ENCODE measurements at places on chromosomes 3 and 15. TPM values are rescaled to one million over a fixed set of nuclear protein-coding genes. Genes with fewer than 3 reads are reported as not detected.

- H3K4me1 ChIP-seq: peaks cover 24% of the 10 kb centered on the region
- DNase-seq: peak; percentile 31
- H3K36me3 ChIP-seq: no peaks in the 10 kb centered on the region
These were observed 67.6 kb upstream of the GCNT3 start for GRCh38 chr15:59543721-59544547.

The PLA2G4E gene
- polyA plus RNA-seq: not detected

The IMPG2 gene
- polyA plus RNA-seq: 0.04 TPM

DNA sequence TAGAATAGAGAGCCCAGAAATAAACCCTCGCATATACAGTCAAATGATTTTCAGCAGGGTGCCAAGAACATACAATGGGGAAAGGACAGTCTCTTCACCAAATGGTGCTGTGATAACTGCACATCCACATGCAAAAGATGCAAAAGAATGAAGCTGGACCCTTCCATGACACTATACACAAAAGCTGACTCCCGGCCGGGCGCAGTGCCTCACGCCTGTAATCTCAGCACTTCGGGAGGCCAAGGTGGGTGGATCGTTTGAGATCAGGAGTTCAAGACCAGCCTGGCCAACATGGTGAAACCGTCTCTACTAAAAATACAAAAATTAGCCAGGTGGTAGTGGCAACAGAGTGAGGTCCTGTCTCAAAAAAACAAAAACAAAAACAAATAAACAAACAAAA, 43.2 kb upstream of the IQSEC1 start:
- no peaks in the 10 kb centered on the region for H3K4me1 ChIP-seq
- H3K27ac ChIP-seq: no peak overlapping the region
- no peak overlapping the region for H3K4me3 ChIP-seq
- no peaks in the 10 kb centered on the region for H3K27me3 ChIP-seq
- DNase-seq: no peak
- no peaks in the 10 kb centered on the region for H3K36me3 ChIP-seq

- no peaks in the 10 kb centered on the region for H3K4me1 ChIP-seq
- no peak overlapping the region for H3K27ac ChIP-seq
- H3K27me3 ChIP-seq: no peaks in the 10 kb centered on the region
- H3K36me3 ChIP-seq: no peaks in the 10 kb centered on the region
- no peak for DNase-seq
- no peak overlapping the region for H3K4me3 ChIP-seq
These were observed 124.6 kb upstream of the LYSMD4 start for GRCh38 chr15:99857836-99858235.

- no peaks in the 10 kb centered on the region for H3K4me1 ChIP-seq
- no peaks in the 10 kb centered on the region for H3K36me3 ChIP-seq
- H3K27ac ChIP-seq: no peak overlapping the region
- DNase-seq: no peak
- H3K27me3 ChIP-seq: no peaks in the 10 kb centered on the region
These were observed 16.2 kb downstream of the LCMT2 start for GRCh38 chr15:43314171-43314570.

The GP9 gene
- polyA plus RNA-seq: 0.74 TPM

DNA sequence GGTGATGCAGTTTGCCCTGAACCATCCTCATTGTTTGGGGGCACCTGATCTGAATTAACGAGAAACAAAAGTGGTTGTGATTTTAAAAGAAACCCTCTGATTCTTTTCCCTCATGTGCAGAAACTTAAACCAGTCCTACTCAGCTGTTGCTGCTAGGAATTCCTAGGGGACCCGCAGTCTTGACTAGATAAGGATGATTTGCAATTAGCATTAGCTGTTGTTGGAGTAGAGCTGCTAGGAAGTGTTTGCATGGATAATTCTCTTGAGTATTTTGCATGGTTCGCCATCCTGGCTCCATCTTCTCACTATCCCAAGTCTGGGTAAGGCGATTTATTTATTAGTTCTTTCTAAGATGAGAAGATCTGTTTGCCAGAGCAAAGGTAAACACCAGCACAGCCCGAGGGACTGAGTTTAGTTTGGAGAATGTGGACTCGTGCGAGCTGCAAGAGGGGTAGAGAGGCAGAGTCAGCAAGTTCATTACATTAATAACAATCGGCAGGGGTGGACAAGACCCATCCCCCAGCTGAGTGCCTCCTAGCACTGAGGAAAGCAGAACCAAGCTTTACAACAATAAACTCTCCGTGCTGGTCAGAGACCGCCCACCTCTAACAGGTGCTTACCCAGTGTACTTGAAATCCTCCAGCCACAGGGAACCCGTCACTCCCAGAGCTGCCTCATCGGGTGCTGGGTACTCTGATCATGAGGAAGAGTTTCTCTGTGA, 4.1 kb downstream of the FGD5 start:
- no peak overlapping the region for H3K4me3 ChIP-seq
- peak overlapping the region; percentile 50 for H3K27ac ChIP-seq
- peaks cover 19% of the 10 kb centered on the region for H3K4me1 ChIP-seq
- peak; percentile 12 for DNase-seq
- no peaks in the 10 kb centered on the region for H3K27me3 ChIP-seq

The IQCF5 gene
- not detected for polyA plus RNA-seq

The ANKDD1A gene
- 3.5 TPM for polyA plus RNA-seq

- H3K27me3 ChIP-seq: no peaks in the 10 kb centered on the region
- H3K4me3 ChIP-seq: no peak overlapping the region
- no peaks in the 10 kb centered on the region for H3K4me1 ChIP-seq
- H3K27ac ChIP-seq: no peak overlapping the region
- no peak for DNase-seq
These were observed 144.0 kb upstream of the PTPRG start for GRCh38 chr3:61417352-61417751.

The MDFIC2 gene
- polyA plus RNA-seq: not detected

The GASK1A gene
- polyA plus RNA-seq: not detected

The CGNL1 gene
- not detected for polyA plus RNA-seq

DNA sequence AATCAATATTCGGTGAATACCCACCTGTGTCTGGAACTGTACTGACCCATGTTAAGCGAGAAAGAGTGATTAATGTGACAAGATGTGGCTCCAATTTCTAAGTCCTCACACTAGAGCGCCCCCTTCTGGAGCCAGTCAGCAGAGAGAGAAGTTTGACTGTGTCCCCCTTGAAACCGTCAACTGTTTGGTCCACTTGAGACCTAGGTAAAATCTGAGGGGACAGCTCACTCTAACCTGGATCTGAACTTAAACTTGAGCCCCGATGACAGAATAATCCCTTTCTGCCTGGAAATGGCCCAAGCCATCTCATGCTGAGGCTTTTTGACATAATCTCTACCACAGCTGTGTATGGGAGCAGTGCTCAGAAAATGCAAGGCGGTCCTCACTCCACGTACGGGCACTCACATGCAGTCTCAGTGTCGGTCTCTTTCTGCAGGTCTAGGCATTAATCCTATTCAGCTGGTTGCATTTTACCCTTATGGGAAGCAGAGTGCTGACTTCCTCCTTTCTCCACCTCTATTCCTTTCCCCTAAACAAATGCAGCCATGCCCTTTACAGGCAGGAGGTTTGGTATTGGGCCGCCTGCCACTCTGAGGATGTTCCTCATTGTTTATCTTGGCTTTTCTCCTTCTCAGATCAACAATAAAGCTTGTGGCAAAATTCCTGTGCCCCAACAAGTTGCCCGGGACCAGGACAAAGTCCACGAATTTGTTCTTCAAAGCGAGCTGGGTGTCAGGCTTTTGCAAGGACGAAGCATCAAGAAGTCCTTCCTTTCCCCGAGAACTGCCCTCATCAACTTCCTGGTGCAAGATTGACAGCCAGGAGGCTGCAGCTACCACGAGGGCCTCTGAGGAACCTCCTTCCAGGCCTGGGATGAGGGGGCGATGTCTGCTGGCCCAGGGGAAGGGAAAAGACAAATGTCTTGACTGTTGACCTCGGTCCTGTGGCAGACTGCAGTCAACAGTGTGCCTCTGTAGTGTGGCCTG, 47.5 kb upstream of the LIMD1 start:
- H3K27me3 ChIP-seq: no peaks in the 10 kb centered on the region
- peak; percentile 38 for DNase-seq
- peak overlapping the region; percentile 68 for H3K27ac ChIP-seq

The KCNMB3 gene
- 1.0 TPM for polyA plus RNA-seq

The PPARG gene
- polyA plus RNA-seq: 0.56 TPM

GRCh38 chr3:101217472-101218245, 102.7 kb downstream of the IMPG2 start:
- H3K4me1 ChIP-seq: no peaks in the 10 kb centered on the region
- no peak for DNase-seq
- H3K27ac ChIP-seq: no peak overlapping the region
- H3K4me3 ChIP-seq: no peak overlapping the region
- no peaks in the 10 kb centered on the region for H3K27me3 ChIP-seq

DNA sequence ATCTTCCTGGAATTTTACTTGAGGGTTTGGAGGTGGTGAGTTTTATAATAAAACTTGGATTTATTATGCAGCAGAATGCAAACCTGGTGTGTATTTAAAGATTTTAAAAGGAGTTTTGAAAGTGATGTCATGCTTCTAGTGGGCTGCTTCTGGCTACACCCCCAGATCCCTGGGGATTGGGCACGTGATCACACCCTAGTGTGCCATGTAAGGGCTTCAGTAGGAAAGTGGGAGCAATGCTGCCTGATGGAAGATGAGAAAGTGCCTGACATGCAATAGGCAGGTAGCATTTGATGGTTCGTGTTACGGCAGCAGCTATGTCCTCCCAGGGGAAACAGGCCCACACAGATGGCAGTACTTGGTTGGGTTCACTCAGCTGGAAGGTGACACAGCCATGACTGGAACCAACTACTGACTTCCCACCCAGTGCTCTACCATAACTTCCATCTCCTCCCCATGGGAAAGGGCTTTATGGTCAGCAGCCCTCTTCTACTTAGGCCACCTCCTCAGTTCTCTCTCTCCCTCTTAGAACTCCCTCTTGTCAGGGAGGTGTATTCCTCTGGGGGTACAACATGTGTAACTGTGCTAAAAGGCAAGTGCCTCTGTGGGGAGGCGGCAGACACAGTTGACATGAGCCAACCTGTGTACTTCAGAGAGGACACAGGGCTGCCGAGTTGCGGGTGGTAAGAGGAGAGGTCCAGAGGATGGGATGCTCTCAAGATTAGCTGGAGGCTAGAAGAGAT, 5.6 kb downstream of the ITPKA start:
- no peak overlapping the region for H3K27ac ChIP-seq
- H3K36me3 ChIP-seq: no peaks in the 10 kb centered on the region
- DNase-seq: no peak
- no peak overlapping the region for H3K4me3 ChIP-seq
